ENCODE measurements at places on chromosomes 3 and 15. TPM values are rescaled to one million over a fixed set of nuclear protein-coding genes. Genes with fewer than 3 reads are reported as not detected.

DNA sequence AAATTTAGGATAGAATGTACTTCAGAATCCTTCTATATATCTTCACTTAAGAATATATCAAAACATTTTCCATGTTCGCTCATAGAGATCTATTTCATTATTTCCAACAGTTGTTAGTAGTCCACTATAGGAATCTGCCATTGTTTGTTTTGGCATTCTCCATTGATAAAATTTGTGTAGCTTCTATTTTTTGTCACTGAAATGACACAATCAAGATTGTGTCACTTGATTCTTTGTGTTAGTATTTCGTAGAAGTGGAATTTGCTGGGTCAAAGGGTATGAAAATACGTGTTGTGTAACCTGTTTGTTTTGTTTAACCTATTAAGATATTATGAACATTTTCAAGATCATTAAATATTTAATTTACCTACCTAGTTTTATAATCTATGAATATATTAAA lies 15.9 kb upstream of the GPR156 start:
- DNase-seq: no peak

- no peak for DNase-seq
Observed at GRCh38 chr15:101481381-101481705, 8.2 kb downstream of the PCSK6 start.

DNA sequence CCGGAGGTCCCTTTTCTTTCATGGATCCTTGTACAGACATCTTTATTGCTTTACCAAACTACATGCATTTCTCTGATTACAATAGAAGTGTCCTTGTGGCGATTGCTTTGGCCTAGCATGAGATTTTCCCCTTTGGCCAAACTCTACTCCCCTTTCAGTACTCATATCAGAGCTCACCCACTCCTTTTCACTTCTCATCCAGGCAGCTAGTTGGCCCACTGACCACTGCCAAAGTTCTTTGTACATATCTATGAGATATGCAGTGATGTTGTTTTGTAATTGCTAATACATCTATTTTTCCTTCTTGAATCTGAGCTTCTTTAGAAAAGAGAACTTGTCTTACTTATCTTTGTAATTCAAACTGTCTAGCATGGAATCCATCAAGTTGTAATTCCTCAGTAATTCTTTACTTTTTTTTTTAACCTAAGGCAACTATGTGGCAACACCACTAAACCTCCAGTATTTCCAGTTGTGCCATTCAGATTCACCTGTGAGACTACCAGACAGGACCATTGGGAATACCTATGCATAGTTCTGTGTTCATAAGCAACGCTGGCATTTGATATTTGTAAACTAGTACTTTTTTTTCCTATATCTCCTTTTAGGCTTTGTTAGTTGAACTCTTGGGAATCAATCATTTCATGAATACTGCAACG lies 39.2 kb downstream of the AADACL2 start:
- DNase-seq: no peak

DNA sequence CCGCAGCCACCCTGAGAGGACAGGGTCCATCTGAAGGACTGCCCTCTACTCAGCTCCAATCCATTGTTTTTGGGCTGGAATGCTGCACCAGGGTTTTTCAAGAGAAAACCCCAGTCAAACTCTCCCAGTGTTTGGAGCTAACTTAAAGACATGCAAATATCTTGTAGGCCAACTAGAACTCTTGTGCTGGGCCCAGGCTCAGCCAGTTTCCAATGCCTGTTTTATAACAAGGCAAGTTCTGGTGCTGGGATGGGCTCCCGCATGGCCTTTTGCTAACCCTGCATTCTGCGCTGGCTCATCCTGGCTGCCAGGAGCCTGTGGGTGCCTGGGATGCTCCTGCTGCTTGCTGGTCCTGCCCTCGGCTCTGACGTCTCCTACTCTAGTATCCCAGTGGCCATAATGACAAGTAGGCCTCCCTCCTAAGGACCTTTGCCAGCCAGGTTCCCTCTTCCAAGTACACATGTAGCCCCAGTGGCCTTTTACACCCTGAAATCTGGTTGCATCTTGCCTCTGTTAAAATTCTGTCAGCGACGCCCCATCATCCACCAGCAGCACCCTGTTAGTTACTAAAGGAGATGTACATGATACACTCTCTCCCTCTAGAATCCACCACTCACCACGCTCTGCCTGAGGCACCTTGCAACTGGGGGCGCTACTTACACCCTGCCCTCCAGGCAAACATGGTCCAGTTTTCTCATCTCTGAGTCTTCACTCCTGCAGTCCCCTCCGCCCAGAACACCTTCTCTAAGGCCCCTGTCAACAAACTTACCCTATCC lies 30.5 kb upstream of the RAB6B start:
- peak; percentile 13 for DNase-seq

The RBP2 gene
- 3.1 TPM for total RNA-seq

The PPARG gene
- 85.2 TPM for total RNA-seq

The TTC14 gene
- total RNA-seq: 26.0 TPM

All from colonic mucosa (tissue), 4 donors.